ENCODE measurements at places on chromosomes 2 and 18. TPM values are rescaled to one million over a fixed set of nuclear protein-coding genes. Genes with fewer than 3 reads are reported as not detected.

- H3K27me3 ChIP-seq = no peaks in the 10 kb centered on the region
- H3K4me3 ChIP-seq = no peak overlapping the region
- H3K27ac ChIP-seq = no peak overlapping the region
Measured at GRCh38 chr18:13793819-13794218, 30.1 kb upstream of the MC5R start.

- H3K4me1 ChIP-seq = peaks cover 13% of the 10 kb centered on the region
- DNase-seq = no peak
- H3K36me3 ChIP-seq = no peaks in the 10 kb centered on the region
- no peak overlapping the region for H3K4me3 ChIP-seq
- no peaks in the 10 kb centered on the region for H3K27me3 ChIP-seq
- no peak overlapping the region for H3K27ac ChIP-seq
Measured at GRCh38 chr2:70771446-70771845, 3.4 kb upstream of the ADD2 start.

DNA sequence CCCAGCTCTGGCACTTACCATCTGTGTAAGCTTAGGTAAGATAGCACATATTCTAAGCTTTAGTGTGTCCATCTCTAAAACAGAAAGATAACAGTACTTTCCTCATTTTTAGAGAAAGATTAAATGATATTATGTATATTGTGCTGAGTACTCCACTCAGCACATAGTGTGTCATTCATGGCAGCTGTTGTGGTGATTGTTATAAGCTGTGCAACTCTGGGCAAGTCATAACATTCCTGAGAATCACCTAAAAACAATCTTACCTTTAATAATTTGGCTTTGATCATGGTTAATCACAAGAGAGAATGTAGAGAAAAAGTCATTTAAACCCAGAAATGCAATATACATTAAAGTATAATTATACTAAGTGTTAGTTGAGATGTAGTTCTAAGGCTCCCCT, 391.5 kb downstream of the GALNT13 start:
- no peak overlapping the region for H3K4me3 ChIP-seq
- no peak overlapping the region for H3K27ac ChIP-seq
- H3K36me3 ChIP-seq = no peaks in the 10 kb centered on the region
- H3K27me3 ChIP-seq = no peaks in the 10 kb centered on the region
- no peak for DNase-seq

- no peaks in the 10 kb centered on the region for H3K27me3 ChIP-seq
- H3K4me3 ChIP-seq = no peak overlapping the region
- peak overlapping the region; percentile 40 for H3K27ac ChIP-seq
Measured at GRCh38 chr2:219969508-219969907, 342.1 kb downstream of the SLC4A3 start.

- no peaks in the 10 kb centered on the region for H3K36me3 ChIP-seq
- no peak for DNase-seq
- H3K27me3 ChIP-seq = no peaks in the 10 kb centered on the region
- no peaks in the 10 kb centered on the region for H3K4me1 ChIP-seq
- H3K27ac ChIP-seq = no peak overlapping the region
Measured at GRCh38 chr2:129945557-129945956, 33.9 kb upstream of the RAB6C start.

DNA sequence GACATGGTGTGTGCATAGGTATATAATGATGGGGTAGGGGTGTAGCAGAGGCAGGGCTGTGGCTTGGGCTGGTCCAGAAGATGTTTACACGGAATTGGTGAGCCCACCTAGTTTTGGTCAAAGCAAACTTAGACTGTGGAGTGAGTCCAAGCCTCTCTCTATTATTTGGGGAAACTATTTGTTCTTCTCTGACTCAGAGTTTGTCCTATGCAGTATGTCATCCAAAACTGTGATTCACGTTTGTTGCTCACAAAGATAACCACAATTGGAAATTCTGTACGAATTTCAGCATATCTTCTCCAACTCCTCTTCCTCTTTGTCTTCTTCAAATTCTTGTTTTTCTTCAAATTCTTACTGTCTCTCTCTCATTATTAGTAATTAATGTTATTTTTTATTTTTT, 292.9 kb downstream of the XIRP2 start:
- DNase-seq = no peak
- no peaks in the 10 kb centered on the region for H3K36me3 ChIP-seq
- no peaks in the 10 kb centered on the region for H3K27me3 ChIP-seq
- H3K4me3 ChIP-seq = no peak overlapping the region

- DNase-seq = no peak
- H3K27me3 ChIP-seq = no peaks in the 10 kb centered on the region
- no peaks in the 10 kb centered on the region for H3K36me3 ChIP-seq
- H3K27ac ChIP-seq = no peak overlapping the region
- H3K4me3 ChIP-seq = no peak overlapping the region
- no peaks in the 10 kb centered on the region for H3K4me1 ChIP-seq
Measured at GRCh38 chr2:45210462-45211195, 201.4 kb upstream of the SIX2 start.

DNA sequence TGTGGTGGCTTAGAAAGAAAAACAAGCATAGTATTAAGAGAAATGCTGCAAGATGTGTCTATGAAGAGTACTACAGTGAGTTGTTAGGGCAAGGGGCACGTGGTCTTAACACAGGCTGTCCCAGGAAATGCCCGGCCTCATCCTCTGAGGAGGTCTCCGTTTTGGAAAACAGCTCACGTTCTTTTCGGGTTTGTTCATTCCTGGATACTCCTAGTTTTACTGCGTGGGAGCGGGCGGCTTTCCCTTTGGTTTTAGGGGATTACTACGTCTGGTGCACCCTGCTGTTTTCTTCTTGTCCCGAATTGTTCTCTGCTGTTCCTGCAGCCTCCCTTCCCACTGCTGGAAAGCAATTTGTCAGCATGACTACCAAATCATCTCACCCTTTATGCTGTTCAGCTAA, 55.5 kb upstream of the RAB6D start:
- DNase-seq = peak; percentile 33
- peaks cover 3% of the 10 kb centered on the region for H3K4me1 ChIP-seq
- H3K36me3 ChIP-seq = no peaks in the 10 kb centered on the region
- no peak overlapping the region for H3K4me3 ChIP-seq

DNA sequence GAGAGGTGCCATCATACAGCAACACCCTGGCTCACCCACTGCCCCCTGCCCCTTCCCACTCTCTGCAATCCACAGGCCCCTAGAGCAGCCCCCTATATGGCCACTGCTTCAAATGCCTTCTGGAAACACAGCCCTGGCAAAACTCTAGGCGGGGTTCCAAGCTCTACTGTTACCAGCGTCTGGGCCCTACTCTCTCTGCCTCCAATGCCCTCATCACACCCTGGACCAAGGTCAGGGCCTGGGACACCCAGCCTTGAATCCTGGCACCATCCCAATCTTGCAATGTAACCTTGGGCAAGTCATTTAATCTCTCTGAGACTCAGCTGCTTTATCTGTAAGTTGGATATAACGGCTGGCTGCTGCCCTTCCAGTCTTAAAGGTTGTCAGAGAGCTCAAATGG, 39.2 kb upstream of the LOXHD1 start:
- H3K36me3 ChIP-seq = no peaks in the 10 kb centered on the region
- H3K4me1 ChIP-seq = no peaks in the 10 kb centered on the region
- no peaks in the 10 kb centered on the region for H3K27me3 ChIP-seq

- H3K4me3 ChIP-seq = no peak overlapping the region
- H3K4me1 ChIP-seq = no peaks in the 10 kb centered on the region
- no peaks in the 10 kb centered on the region for H3K27me3 ChIP-seq
- H3K27ac ChIP-seq = no peak overlapping the region
- peak; percentile 74 for DNase-seq
- H3K36me3 ChIP-seq = no peaks in the 10 kb centered on the region
Measured at GRCh38 chr2:8412586-8412985, 269.3 kb upstream of the ID2 start.

GRCh38 chr2:236862961-236863728, 222.5 kb upstream of the COPS8 start:
- no peaks in the 10 kb centered on the region for H3K4me1 ChIP-seq
- no peaks in the 10 kb centered on the region for H3K36me3 ChIP-seq
- no peaks in the 10 kb centered on the region for H3K27me3 ChIP-seq
- no peak overlapping the region for H3K4me3 ChIP-seq

DNA sequence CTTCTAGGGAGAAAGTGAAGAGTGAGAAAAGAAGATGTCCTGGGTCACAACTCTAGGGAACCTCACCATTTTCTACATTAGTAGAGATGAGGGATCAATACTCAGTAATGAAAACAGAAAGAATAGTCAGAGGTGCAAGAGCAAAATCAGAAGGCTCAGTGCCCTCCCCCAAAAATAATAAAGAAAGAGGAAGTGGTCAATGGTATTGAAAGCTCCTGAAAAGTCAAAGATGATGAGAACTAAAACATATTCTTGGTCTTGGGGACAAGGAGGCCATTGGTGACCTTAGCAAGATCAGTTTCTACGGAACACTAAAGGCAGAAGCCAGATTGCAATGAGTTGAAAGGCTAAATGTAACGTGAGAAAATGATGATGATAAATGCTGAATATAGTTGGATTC, 24.5 kb upstream of the MYO1B start:
- H3K27ac ChIP-seq = no peak overlapping the region
- no peak overlapping the region for H3K4me3 ChIP-seq
- DNase-seq = no peak
- no peaks in the 10 kb centered on the region for H3K27me3 ChIP-seq
- no peaks in the 10 kb centered on the region for H3K36me3 ChIP-seq
- H3K4me1 ChIP-seq = no peaks in the 10 kb centered on the region

DNA sequence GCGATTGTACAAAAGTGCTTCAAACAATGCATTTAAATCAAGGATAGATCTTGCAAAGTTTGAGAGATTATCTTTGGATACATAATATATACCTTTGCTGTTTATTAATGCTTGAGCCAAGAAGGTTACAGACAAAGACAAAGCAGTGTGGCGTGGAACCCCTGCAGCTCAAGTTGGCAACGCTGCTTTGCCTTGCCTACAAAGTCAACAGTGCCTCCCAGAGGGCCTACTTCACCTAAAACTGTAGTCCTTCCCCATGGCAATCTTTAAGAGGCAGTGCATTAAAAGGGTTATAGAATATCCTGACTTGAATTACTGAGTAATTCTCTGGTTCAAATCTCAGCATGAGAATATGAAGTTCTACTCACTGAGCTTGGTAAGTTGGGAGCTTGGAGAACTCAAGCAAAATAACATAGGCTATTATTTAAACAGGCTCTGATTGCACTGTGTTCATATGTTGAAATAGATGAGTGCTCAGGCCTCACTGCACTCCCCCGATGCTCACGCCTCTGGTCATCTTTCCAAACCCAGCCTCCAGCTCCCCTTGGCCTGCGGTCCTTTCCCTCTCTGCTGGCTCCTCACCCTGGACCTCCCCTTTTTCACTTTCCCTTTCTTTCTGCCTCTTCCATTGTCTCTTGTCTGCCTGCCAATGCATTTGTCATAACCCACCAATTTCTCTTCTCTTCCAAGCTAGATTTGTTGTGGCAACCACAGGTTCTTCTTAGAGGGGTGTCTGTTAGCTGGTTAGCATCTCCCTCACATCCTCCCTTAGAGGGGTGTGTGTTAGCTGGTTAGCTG, 96.5 kb downstream of the MYT1L start:
- H3K4me3 ChIP-seq = no peak overlapping the region
- no peaks in the 10 kb centered on the region for H3K4me1 ChIP-seq
- no peak for DNase-seq
- no peaks in the 10 kb centered on the region for H3K27me3 ChIP-seq
- no peak overlapping the region for H3K27ac ChIP-seq

DNA sequence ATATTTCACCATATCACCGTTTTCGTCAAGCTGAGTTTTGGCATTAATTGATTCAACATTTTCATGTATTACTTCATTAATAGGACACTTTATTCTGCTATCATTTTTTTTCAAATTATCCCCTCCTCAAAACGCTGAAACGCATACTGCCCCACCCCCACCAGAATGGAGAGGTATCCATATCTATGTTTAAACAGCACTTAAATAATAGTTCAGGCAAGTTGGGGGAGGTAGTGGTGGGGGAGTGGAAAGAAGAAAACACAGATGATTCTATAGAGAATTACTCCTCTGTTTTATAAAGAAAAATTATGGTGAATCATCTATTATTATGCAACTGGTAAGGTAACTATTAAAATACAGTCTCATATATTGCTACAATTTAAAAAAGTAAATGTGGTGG, 314.4 kb upstream of the ZEB2 start:
- DNase-seq = no peak
- no peaks in the 10 kb centered on the region for H3K27me3 ChIP-seq
- H3K4me3 ChIP-seq = no peak overlapping the region
- H3K4me1 ChIP-seq = no peaks in the 10 kb centered on the region
- H3K27ac ChIP-seq = no peak overlapping the region
- H3K36me3 ChIP-seq = no peaks in the 10 kb centered on the region

DNA sequence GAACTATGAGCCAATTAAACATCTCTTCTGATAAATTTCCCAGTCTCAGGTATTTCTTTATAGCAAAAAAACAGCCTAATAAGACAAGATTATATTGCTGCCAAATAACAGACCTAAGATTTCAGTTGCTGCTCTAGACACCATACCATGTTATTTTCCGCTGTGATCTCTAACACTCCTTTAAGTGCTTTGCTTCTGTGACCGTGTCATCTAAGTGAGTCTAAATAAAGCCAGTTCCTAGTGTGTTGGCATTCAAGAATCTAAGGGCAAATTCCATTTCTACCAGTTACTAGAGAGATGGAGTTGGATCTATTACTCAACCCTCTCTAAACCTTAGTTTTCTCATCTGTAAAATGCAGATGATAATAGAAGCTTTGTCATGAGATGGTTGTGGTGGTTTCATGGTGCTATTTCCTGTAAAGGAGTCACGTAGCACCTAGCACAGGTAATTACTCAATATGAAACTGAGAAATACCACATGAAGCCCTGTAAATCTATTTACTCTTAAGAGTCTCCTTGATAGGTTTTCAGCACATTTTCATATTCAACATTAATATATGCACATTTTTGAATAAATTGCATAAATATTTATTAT, 40.5 kb downstream of the SPHKAP start:
- H3K36me3 ChIP-seq = no peaks in the 10 kb centered on the region
- H3K27ac ChIP-seq = no peak overlapping the region
- no peak for DNase-seq
- no peaks in the 10 kb centered on the region for H3K4me1 ChIP-seq
- no peaks in the 10 kb centered on the region for H3K27me3 ChIP-seq
- no peak overlapping the region for H3K4me3 ChIP-seq

Gene FMNL2
- 66.9 TPM for total RNA-seq

Gene SPOPL
- total RNA-seq = 40.6 TPM

Gene LIMS4
- total RNA-seq = not detected

Gene DSG2
- 25.0 TPM for total RNA-seq

Gene RESP18
- not detected for total RNA-seq

Gene C1GALT1C1L
- total RNA-seq = not detected

Gene CDH19
- 4.1 TPM for total RNA-seq

Gene G6PC2
- total RNA-seq = not detected

Gene RTKN
- 14.1 TPM for total RNA-seq

Gene LRATD1
- 14.1 TPM for total RNA-seq

Gene NGEF
- 3.6 TPM for total RNA-seq

Gene NT5DC4
- not detected for total RNA-seq

Gene EFHD1
- 8.5 TPM for total RNA-seq

Gene STAT4
- not detected for total RNA-seq
